ENCODE measurements at places on chromosomes 16 and 17. TPM values are rescaled to one million over a fixed set of nuclear protein-coding genes. Genes with fewer than 3 reads are reported as not detected.

The ASGR1 gene
- total RNA-seq: not detected

The CBFA2T3 gene
- total RNA-seq: 1.5 TPM

The EMP2 gene
- total RNA-seq: 73.7 TPM

The CIBAR2 gene
- total RNA-seq: not detected

The MT1A gene
- total RNA-seq: 171 TPM

The TUBB3 gene
- total RNA-seq: 7.8 TPM

The ZPBP2 gene
- total RNA-seq: not detected

The HOXB8 gene
- 3.9 TPM for total RNA-seq

The CCL4 gene
- not detected for total RNA-seq

The SLC47A1 gene
- total RNA-seq: 0.72 TPM
